ELR (cell line): ENCODE measurements at places on chromosomes 7 and 10.

DNA sequence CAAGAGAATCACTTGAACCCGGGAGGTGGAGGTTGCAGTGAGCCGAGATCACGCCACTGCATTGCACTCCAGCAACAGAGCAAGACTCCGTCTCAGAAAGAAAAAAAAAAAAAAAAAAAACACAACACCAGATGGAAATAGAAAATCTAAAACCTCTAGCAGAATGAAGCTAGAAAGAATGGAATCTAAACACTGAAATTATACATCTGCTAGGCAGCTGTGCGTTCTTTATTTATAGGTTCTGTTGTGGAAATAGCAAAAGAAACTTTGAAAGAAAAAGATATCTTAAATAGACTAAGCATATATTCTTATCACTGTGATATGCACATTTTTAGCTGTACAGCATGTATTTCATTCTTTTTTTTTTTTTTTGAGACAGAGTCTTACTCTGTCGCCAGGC is 17.1 kb downstream of the BMPR1A start:
- no peak for DNase-seq

GRCh38 chr7:39924122-39924521 is 25.9 kb upstream of the CDK13 start:
- DNase-seq = no peak

- peak; percentile 5 for DNase-seq
Measured at GRCh38 chr10:6593241-6593671, 13.2 kb upstream of the PRKCQ start.

DNA sequence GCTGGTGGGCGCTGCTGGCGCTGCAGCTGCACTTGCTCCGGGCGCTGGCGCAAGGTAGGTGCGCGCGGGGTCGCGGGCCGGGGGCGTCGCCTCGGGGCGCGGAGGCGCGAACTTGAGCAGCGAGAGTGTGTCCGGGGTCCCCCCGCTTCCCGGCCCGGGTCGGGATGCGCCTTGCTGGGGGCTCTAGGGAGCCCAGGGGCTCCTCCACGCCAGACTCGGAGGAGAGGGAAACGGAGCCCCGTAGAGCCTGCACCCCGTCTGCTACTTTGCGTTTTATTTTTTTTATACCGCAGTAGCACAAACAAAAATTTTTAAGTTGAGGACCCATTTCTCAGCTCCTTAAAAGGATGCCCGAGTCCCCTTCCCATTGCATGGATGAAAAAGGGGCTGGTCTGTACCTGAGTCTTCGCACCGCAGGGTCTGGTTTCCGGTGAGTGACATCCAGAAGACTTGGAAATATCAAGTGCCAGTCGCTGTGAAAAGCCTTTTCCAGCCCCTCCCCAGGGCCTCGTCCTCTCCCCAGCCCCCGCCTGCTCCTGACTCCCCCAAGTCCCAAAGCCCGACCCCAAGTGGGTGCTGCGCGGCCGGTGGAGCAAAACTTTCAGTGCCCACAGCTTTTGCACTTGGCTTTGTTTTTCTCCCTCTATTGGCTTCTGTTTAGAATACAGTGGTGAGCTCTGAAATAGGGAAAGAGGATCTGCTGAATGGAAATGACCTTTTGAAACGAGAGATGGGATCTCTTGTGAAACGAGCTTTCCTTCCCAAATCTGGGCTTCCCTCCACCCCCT is 973 bp downstream of the SDK1 start:
- DNase-seq = peak; percentile 25

DNA sequence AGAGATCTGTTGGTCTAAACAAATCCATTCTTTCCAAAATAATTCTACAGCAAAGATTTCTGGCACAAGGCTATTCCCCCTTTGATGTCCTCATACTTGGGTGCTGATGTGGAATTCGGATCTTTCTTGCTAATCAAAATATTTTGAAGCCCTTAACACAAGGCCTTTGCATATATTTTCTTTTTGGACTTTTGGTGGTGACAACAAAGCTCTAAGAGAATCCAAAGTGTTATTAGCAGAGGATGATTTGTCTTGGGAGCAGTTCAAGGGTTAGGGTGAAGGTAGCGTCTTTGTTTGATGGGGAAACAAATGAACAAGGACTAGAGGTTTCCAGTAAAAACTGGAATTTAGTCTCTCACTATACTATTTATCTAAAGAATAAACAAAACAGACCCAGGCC is 197.9 kb downstream of the CDCA7L start:
- DNase-seq = no peak

- DNase-seq = no peak
Measured at GRCh38 chr10:118730756-118731456, 23.9 kb downstream of the CACUL1 start.

- DNase-seq = no peak
Measured at GRCh38 chr10:436911-437665, 252.4 kb downstream of the DIP2C start.

- DNase-seq = peak; percentile 1
Measured at GRCh38 chr7:93176992-93177580, 28.9 kb upstream of the SAMD9L start.

DNA sequence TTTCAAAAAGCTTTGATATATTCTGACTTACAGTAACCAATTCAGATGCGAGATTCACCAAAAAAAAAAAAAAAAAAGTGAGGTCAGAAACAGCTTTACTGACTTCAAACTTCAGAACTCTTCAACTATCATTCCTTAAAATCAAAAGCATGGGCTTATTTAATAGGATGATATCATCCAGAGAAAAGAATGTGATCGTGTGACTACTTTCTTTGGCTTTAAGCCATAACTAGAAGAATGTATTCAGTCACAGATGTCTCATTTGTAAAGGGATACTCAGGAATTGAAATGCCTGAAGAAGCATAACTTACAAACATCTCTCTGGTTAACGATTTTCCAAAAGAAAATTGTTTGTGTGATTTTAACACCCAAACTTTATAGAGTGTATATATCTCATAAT is 11.5 kb downstream of the TPK1 start:
- DNase-seq = peak; percentile 65

- DNase-seq = no peak
Measured at GRCh38 chr7:103951311-103951710, 38.1 kb downstream of the RELN start.

- DNase-seq = no peak
Measured at GRCh38 chr10:8336629-8337331, 282.3 kb downstream of the GATA3 start.
